DMS79 treated with DMSO at 0.1 percent for 48 hours (cell line): ENCODE measurements at places on chromosomes 3 and 15.

GRCh38 chr3:15081960-15082664 is 16.8 kb downstream of the RBSN start:
- no peak for DNase-seq

- peak; percentile 53 for DNase-seq
Observed at GRCh38 chr15:92650256-92650655, 5.3 kb downstream of the FAM174B start.

- DNase-seq, result no peak
Observed at GRCh38 chr15:101031213-101031612, 112.1 kb downstream of the LRRK1 start.

- no peak for DNase-seq
Observed at GRCh38 chr3:183239046-183239445, 14.0 kb upstream of the B3GNT5 start.

DNA sequence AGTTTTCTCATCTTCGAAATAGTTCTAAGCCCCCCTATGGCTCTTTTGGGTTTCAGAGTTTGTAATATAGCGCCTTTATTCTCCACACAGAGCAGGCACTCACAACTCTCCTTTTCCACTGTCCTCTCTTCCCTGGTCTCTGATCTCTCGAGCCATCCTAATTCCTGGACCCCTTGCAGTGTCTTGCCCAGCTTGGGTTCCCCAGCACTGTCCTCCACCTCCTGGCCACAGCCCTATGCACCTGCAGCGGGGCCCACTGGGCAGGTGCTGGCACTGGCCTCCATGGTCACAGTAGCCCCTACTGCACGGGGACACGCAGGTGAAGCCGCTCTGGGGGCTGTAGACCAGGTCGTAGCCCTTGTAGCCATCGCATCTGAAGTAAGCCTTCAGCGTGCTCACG is 27.9 kb downstream of the MUC20 start:
- no peak for DNase-seq

GRCh38 chr3:39513791-39514369 is 46.4 kb downstream of the MOBP start:
- DNase-seq, result no peak

- DNase-seq, result no peak
Observed at GRCh38 chr3:49020330-49021212, 1.4 kb upstream of the NDUFAF3 start.

- no peak for DNase-seq
Observed at GRCh38 chr3:138362538-138362937, 14.2 kb downstream of the MRAS start.

DNA sequence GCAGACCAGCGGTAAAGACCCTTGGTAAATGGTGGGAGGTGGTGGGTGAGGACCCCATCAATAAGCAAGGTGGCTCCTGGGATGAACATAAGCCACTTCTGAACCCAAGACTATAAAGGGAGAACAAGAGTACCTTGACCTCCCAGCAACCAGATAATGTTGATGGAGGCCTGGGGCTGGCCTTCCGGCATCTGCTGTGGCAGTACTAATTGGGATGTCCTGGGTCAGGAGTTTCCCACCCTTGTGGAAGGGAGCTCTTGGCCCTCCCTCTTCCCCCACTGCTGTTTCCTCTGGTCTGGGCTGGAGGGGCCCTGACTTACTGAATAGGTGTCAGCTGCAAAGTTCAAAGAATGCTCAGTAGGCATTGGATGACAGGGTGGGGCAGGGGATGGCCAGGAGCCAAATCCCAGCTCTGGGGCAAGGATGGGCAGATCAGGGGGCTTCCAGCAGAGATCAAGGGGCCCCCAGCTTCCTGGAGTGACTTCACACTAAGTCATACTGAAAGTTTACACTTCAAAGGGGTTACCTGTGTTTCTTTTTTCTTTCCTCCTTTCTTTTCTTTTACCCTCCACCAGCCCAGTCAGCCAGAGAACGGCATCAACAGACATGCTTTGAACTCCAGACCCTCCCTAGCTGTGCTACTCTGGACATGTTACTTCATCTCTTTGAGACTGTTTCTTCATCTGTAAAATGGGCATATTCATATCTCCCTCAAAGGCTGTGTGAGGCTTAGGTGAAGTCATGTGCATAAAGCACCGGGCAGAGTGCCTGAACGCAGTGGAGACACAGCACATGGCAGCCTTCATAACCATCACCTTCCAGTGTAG is 1.5 kb downstream of the RBP1 start:
- DNase-seq, result no peak

DNA sequence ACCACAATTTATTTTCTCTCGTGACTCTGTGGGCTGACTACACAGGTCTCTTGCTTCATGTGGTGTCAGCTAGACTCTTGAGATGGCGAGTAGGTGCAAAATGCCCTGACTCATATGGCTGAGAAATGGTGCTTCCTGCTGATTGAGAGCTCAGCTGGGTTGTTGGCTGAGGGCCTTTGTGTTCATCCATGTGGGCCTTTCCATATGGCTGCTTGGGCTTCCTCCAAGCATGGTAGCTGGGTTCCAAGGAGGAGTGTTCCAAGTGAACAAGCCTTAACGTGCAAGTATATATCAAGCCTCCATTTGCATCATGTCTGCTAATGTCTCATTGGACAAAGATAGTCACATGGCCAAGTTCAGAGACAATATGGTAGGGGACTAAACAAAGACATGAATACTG is 164.0 kb downstream of the PDCD6IP start:
- DNase-seq, result no peak

DNA sequence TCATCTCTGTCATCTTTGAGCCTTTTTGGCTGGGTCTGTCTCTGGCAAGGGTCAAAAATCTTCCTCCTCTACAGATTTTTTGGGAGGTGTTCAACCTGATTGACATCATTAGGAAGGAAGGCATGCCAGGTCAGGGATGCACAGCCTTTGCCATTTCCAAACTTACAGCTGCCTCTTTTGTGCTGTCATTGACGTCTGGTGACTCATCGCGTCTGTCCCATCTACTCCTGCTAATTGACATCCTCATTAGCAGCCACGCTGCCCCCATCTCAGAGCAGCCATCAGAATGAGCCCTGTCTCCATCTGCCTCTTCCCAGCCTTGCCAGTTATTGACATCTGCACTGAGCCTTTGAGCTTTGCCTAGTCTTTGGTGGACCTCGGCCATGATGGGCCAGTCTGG is 53.0 kb downstream of the PDIA5 start:
- DNase-seq, result no peak

GRCh38 chr3:112635674-112636073 is 5.3 kb downstream of the CCDC80 start:
- DNase-seq, result no peak

DNA sequence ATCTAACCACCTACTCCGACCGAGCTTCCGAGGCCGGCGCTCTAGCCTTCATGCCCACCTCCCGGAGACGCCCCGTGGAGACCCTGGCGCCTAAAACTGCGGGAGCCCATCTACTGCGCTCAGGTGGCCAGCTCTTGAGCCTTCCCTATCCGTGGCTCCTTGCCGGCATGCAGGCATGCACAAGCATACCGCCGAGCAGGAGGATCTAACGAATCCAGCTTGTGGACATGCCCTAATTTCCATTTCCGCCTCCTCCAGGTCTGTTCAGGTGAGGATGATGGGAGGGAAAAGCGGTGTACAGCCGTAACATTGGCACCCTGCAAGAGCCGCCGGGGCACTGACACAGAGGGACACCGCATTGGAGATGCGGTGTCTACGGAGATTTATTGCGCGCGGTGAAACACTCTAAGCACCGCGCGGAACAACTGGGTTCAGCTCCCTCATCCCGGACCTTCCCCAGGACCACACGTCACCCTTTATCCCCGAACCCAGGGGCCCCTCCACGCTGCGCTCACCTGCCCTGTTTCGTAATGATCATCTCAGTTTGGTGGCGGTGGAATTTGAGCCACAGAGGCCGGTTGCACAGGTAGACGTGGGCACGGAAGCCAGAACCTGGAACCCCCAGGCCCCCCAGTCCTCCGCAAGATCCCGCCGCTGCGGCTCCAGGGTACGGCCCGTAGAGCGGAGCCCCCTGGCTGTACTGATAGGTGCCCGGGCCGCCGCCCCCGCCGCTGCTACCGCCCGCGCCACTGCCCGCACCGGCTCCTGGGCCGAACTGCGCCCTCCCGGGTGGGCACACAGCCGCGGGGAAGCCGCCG is 1.0 kb downstream of the EOMES start:
- no peak for DNase-seq

- no peak for DNase-seq
Observed at GRCh38 chr3:139281522-139282196, 62.2 kb upstream of the MRPS22 start.

DNA sequence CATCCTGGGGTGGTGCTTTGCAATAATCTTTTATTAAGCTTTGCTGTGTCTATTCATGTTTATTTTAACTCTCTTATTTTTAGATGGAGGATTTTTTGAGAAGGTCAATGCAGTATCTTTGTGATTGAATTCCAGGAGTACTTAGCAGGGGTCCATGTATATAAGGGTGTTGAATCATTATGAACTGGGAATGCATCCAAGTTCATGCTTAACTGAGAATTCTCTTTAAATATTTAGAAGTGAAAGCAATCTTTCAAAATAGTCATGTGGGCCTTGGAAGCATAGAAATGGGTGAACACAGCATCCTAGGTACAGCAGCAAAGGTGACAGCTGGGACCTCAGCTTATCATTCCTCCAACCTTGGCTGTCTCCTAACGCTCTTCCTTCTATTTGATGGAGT is 27.3 kb downstream of the SPTSSB start:
- DNase-seq, result peak; percentile 30

DNA sequence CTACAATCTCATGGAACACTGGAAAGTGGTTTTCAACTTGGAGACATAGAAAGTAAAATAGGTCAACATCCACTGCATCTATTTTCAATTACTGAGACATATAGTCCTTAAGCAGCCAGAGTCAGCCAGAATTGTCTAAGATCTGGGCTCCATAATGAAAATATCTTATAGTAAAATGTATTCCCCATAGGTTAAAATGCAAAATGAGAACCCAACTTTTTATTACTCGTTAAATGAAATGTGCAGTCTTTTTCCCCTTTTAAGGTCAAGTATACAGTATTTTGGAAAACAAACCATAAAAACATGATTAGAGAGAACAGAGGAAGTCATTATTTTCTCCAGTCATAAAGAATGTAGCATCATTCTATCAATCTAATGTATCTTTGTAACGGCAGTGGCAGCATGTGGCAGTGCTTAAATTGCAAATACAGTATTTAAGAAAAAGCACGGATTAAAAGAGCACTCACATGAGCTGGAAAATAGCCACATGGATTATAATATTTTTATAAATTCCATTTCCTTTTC is 64.4 kb upstream of the CPB1 start:
- DNase-seq, result no peak

DNA sequence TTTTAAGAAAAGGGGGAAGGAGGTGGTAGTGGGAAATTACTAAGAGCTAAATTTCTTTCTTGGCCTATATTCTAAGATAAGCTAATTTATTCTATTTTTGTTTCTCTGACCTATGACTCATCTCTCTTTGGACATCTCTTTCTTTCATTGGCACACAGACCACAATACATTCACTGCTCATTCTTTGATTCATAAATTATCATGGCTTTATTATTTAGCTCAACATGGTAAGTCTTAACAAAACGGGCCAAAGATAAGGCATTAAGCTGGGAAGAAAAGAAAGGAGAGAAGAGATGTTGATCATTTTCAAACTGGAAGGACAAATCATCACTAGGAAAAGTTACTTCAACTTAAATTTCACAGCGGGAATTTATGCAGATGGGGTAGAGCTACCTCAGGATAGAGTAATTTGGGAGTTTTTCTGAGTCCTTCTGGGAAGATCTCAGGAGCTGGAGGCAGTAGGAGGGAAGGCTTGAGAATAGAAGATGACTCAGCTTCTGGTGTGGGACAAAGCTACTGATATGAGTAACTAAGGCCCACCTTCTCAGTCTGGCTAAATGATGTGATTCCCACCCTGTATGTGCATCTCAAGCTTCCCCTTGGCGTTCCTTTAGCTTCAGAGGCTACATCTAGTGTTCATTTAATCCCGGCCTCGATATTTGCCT is 7.5 kb upstream of the ALCAM start:
- DNase-seq, result no peak

DNA sequence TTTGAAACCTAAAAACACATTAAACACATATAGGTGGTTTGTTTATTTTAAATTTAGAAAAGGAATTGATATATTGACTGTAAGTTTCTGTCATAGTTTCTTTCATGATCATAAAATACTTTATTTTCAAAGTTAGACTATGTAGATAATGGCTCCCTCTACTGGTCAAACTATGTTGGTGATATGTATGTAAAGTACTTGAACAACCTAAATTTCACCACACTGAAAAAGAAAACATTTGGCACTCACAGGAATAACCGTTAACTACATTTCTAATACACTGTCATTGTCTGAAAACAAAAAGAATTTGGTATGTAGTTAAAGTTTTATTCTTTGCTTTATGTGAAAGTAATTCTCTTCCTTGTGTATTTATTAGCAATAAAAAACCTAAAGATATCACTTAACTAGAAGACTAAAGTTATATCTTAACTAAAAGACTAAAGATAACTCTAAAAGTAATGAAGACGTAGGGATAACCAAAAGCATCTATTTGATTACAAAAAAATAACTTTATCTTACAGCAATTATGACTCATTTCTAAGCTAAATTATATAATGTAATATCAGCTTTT is 427.5 kb downstream of the VGLL3 start:
- DNase-seq, result no peak

DNA sequence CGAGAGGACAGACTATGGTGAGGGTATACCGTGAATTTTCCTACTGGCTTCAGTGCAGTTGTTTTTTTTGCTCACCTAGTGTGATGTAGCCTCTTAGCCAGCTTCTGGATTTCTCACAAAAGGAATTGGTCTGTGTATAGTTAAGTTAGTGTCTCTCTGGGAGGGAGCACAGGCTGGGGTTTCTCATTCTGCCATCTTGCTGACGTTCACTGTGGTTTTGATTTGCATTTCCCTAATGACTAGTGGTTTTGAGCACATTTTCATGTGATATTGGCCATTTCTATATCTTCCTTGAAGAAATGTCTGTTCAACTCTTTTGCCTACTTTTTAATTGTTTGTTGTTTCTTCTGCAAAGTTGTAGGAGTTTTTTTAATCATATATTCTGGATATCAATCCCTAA is 2.2 kb upstream of the CD86 start:
- DNase-seq, result no peak

GRCh38 chr3:141851411-141851810 is 25.0 kb upstream of the ATP1B3 start:
- no peak for DNase-seq

DNA sequence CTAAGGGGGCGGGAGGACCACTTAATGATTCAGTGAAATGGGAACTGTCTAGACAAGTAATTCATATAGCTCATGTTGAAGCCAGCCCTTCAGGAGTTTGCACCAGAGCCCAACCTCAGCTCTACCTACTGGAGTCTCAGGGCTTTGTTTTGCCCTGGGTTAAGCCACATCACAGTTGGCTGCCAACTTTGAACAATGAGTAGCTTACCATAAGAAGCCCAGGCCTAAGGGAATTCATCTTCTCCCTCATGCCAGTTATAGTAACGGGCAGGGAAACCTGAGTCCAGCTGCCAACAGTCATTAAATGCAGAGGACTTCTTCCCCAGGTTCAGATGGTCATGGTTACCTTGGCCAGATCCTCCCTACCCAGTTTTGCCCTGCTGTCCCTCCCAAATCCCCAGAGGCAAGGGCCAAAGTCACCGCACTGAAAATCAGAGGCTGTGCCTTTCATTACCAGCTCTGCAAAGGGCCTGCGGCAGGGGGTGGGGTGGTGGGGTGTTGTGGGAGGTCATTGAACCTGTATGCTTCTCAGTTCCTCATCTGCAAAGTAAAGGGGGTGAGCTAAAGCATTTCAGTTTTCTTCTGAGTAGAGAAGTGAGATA is 302.2 kb upstream of the NR2E3 start:
- DNase-seq, result no peak

- peak; percentile 29 for DNase-seq
Observed at GRCh38 chr15:80404057-80404760, at the start of gene ARNT2. Gene ARNT2, plus strand, starts transcription at chr15:80404382. Its CDS starts 134 bp downstream, at chr15:80404516.

- no peak for DNase-seq
Observed at GRCh38 chr15:99550077-99550476, 15.7 kb upstream of the MEF2A start.
